ENCODE measurements at places on chromosomes 7 and 10.
A peak's percentile ranks its signal among the peaks of the same experiment; 100 is the strongest.

- DNase-seq, result no peak
Observed at GRCh38 chr7:1893451-1893850, 223.4 kb downstream of the ELFN1 start.

DNA sequence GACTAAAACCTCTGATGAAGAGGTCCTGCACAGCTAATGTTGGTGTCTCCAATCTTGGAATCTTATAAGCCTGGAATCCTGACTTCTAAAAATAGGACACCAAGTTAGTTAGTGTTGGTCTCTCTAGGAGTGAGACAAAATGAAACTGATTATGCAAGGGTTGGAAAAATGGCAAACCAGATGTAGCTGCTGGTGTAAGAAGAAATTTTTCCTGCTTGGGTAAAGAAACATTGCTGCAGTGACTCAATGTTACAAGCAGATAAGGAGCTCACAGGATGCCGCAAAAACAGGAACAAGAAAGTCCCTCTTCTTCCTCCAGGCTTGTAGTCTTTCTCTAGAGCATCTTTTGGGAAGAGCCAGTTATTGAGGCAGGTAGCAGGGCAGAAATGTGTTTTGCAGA is 449.0 kb downstream of the ETV1 start:
- no peak for DNase-seq

DNA sequence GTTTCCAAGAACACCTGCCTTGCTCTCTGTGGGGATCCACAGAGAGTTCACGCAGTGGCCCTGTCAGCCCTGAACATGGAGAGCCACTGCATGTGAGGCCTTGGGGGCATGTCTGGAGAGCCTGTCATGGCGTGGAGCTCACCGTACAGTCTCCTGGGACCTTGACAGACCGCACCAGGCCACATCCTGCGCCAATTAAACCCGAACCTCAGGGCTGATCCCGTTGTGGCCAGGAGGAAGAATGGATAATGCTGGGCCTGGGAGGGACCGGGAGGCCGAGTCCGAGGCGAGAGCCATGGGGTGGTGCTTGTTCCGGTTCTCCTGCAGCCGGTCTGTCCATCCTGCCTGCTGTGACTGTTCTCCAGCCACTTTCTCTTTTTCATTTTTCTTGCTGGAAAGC is 68.7 kb downstream of the DNAJB6 start:
- DNase-seq, result no peak

GRCh38 chr10:124522131-124522932 is 60.7 kb downstream of the LHPP start:
- no peak for DNase-seq

- no peak for DNase-seq
Observed at GRCh38 chr10:72277996-72278667, 4.4 kb downstream of the DDIT4 start.

- DNase-seq, result no peak
Observed at GRCh38 chr10:82277591-82277990, 402.6 kb downstream of the NRG3 start.

DNA sequence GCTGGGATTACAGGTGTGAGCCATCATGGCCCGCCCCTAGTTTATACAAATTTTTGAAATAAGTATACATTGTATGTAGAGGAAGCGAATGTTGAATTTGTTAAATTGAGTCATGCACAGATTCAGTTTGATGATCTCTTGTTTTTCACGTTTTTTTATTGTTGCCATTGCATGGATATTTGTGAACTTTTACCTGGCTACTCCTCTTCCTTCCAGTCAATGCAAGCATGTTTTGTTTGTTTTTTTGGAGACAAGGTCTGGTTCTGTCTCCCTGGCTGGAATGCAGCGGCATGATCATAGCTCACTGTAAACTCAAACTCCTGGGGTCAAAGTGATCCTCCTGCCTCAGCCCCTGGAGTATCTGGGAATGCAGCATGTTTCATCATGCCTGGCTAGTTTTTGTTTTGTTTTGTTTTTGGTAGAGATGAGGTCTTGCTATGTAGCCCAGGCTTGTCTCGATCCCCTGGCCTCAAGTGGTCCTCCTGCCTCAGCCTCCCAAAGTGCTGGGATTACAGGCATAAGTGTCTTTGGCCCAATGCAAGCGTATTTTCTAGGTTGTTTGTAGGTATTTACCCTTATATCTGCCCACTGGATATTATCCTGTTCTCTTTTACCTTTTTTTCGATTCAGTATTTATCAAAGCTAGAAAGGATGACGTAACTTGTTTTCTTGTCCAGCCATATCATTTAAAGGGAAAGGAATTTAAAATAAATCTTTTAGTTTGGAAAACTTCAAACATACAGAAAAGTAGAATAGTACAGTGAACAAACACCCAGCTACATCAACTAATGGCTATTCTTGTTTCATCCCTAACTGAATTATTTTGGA is 11.0 kb downstream of the LCOR start:
- no peak for DNase-seq

GRCh38 chr10:24790073-24790472 is 66.4 kb upstream of the ARHGAP21 start:
- DNase-seq, result no peak

GRCh38 chr10:112658900-112659638 is 212.1 kb downstream of the VTI1A start:
- no peak for DNase-seq

GRCh38 chr7:73448609-73449008 is 15.0 kb downstream of the FZD9 start:
- DNase-seq, result no peak

- no peak for DNase-seq
Observed at GRCh38 chr7:129851174-129851573, 101.6 kb downstream of the UBE2H start.

- no peak for DNase-seq
Observed at GRCh38 chr10:11328264-11329061, 283.0 kb downstream of the USP6NL start.

GRCh38 chr10:109902992-109903947 is 20.0 kb downstream of the XPNPEP1 start:
- no peak for DNase-seq

DNA sequence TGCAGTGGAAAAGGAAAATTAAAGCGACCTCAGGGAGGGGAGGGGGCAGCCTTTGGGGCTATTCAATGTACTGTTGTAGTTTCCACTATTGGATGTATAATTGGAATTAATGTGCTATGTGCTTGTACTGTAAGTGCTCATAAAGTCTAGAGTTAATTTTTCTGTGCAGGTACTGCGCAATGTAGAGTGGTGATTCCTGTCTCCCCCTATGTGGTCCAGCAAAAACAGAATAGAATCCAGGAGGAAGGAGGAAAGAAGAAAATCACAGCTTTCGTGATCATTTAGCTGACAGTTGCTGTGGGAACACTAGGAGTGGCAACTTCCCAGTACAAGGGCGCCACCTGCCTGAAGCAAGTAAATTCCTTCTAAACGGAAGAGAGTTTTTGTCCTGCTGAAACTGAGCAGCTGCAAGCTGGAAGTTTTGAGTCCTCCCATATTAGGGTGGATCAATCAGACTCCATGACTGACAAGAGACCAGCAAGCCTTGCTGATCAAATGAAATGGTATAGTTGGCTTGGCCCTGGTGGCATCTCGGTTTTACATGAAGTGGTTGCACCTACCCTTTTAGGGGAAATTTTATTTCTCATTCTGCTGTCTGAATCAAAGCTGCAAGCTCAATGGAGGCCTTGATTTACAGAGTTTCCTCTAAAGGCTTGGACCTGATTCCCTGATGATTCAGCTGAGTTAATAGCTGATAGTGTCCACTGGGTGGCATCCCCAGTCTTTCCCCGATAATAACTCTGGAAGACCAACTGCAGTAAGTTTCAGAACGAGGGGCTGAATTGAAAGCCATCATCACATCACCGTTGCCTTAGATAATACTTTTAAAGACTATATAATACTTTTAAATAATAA is 299.8 kb downstream of the HGF start:
- DNase-seq, result peak; percentile 50

- no peak for DNase-seq
Observed at GRCh38 chr7:144866189-144866588, 30.3 kb upstream of the TPK1 start.

GRCh38 chr10:45404087-45404769 is 30.2 kb downstream of the ALOX5 start:
- DNase-seq, result no peak

- no peak for DNase-seq
Observed at GRCh38 chr10:97781618-97782331, 10.0 kb upstream of the SFRP5 start.

GRCh38 chr7:99365318-99366141 is 9.0 kb upstream of the ARPC1B start:
- no peak for DNase-seq

DNA sequence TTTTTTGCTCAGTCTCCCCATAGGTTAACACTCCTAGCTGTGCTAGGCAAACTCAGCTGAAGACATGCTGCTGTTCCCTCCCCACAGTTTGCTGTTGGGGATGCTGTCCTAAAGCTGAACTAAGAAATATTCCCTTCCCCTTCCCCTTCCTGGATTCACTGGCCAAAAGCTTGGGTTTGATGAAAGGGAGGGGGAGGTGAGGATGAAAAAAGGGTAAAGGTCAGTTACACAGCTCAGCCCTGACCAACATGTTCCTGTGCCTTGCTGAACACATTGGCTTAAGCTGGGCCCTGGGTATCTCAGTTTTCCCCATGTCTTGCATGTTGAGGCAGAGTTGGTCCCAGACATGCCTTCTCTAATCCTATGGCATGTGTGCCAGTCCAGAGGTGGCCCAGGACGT is 15.3 kb downstream of the CCM2 start:
- no peak for DNase-seq

GRCh38 chr7:47574482-47575329 is 7.2 kb downstream of the TNS3 start:
- no peak for DNase-seq

DNA sequence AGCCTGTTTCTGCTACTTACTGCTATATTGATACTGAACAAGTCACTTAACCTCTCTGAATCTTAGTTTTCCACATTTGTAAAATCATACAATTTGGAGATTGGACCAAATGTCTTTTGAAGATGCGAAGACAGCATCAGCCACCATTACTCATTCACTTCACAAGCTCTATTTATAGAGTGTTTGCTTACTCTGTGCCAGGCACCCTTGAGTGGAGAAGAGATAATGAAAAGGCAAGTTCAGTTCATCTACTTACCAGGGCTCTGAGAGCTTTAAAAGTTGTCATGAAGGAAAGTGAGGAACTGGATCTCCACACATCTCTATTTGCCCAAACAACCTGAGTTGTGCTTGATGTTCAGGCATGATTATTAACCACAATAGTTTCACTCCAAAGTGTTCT is 277.5 kb downstream of the CSTF2T start:
- no peak for DNase-seq

DNA sequence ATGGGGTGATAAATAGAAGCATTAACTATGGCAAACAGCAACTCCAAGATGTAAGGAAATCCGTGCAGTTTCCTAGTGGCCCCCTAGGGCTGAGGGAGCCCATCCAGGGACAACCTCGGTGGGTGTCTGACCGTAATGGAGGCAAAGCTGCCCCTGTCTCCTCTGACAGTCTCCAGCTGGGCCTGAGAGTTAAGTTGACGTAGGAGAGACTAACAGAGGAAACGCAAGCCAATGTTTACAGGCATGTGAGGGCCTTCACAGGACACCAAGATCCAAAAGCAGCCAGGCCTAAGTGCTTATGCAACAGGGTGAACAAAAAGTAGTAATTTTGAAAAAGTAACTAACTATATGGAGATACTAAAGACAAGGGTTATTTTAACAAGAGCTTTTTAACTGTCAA is 330.0 kb upstream of the C7orf33 start:
- DNase-seq, result no peak

DNA sequence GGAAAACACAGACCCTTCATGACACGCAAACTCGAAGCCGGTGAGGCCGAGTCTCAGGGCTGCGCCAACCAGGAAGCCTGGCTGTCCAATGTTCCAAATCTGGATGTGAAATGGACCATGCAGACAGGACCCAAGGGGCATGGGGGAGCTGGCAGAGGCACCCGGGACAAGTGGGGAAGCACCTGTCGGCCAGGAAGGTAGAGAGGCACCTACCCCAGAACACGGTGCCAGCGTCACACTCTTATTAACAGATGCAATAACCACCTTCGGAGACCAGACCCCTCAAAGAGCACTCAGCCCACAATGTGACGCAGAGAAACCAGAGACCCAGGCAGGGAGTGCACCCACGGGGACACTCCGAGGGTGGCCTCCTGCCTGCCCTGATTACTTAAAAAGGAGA is 88.3 kb upstream of the PDGFA start:
- no peak for DNase-seq

- no peak for DNase-seq
Observed at GRCh38 chr7:50450590-50451032, 461 bp upstream of the FIGNL1 start.

GRCh38 chr10:87622314-87623004 is 37.2 kb upstream of the PAPSS2 start:
- no peak for DNase-seq

GRCh38 chr10:75929630-75930161 is 498.3 kb downstream of the LRMDA start:
- no peak for DNase-seq
